ENCODE measurements at places on chromosomes 13 and 19. TPM values are rescaled to one million over a fixed set of nuclear protein-coding genes. Genes with fewer than 3 reads are reported as not detected.

CAPN12 gene
- 1.1 TPM for total RNA-seq

ADGRE1 gene
- not detected for total RNA-seq

ZNF606 gene
- 33.3 TPM for total RNA-seq

ZSCAN4 gene
- not detected for total RNA-seq

DLEU7 gene
- total RNA-seq: 3.9 TPM

MAP3K10 gene
- total RNA-seq: 11.1 TPM

KIR2DL4 gene
- not detected for total RNA-seq

ZNF283 gene
- 22.0 TPM for total RNA-seq

PTGIR gene
- total RNA-seq: 1.9 TPM

GRCh38 chr19:42207767-42208271 is 9.7 kb downstream of the DEDD2 start:
- no peak for DNase-seq

DNA sequence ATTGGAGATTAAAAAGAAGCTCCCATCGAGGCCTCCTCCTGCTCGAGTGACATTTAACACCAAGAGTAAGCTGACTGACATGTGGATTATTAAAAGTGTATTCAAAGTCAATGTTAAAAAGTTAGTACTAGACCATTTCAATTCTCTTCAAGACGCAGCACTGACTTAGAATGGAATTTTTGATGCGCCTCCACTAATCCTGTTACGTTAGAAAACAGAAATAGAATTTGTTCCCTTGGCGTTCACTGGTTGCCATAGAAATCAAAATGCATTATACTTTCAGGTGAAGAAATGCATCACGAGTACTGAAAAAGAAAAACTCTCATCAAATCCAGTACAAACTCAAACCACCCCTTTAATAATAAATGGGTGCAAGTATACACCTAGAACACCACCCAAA is 42.2 kb downstream of the BRD4 start:
- DNase-seq: no peak

DNA sequence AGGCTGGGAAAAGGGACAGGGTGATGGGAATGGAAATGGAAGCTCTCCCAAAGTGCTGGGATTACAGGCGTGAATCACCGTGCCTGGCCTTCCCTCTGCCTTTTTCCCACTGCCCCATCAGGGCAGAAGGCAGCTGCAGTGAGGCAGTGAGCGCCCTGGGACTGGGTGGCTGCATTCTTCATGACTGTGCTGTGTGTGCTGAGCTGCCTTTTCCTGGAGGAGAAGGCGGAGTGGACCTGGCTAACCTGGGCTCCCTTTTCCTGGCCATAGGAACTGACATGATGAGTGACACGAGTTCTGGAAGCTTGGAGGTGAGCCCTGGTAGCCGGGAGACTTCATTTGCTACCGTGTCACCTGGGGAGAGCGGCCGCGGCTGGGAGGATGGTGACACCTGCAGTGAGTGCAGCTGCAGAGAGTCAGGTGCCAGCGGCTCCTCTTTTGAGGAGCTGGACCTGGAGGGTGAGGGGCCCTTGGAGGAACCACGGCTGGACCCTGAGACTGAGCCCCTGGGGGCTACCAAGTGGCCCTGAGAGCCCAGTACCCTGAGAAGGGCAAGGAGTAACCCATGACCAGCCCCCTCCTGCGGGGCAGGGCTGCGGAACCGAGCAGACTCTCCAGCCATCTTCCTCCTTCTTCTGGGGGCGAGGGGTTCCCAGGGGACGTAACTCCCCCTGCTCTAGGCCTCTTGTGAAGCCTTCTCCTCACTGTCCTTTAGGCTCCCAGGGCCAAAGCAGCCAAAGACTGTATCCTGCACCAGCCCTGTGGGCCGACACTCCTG is 26.3 kb upstream of the ZNF492 start:
- no peak for DNase-seq

- DNase-seq: no peak
These were observed 1.1 kb upstream of the GTF3A start for GRCh38 chr13:27423333-27423732.

DNA sequence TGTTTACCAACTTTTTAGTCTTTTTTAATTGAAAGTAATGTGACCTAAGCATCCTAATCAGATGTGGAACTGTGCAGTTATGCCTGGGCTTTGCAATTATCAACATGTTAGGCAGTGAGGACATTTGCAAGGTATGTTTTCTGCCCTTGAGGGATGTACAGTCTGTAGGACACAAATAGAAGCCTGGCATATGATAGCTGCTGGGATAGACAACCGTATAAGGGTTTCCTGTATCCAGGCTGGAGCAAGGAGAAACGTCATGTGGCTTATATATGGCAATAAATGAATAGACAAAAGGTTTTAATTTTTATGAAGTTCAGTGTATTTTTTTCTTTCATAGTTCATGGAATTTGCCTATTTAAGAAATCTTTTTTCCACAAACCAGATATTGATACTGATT is 2.0 kb upstream of the VPS36 start:
- DNase-seq: no peak

DNA sequence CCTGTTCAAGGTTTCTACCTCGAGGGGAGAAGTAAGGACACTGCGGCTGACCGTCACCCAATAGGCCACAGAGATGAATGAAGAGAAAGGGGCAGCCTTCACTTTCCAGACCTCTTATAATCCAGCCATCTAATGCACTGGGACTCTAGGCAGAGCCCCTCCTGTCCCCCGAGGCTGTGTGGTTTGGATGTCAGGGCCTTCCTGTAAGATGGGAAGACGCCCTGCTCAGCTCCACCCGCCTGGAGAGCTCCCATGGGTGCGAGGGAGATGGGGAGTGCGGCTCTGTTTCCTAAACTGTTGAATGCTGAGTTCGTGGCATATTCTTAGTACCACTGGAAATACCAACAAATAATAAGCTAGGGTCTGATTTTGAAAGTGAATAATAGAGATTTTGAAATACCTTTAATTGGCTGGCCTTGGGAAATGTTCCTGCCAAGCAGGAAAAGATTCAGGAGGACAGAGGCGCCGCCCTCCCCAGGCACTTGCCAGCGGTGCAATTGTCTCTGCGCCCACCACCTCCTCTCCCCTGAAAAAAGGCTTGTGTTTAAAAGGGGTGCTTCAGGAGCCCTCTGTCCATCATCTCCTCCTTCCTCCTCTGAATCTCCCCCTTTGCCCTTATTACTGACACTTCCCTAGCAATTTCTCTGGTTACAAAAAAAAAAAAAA is 85.4 kb upstream of the GPR183 start:
- DNase-seq: no peak

GRCh38 chr19:46351241-46352041 is 4.6 kb downstream of the PPP5C start:
- no peak for DNase-seq

- no peak for DNase-seq
These were observed 872 bp downstream of the FARSA start for GRCh38 chr19:12932392-12933286.

DNA sequence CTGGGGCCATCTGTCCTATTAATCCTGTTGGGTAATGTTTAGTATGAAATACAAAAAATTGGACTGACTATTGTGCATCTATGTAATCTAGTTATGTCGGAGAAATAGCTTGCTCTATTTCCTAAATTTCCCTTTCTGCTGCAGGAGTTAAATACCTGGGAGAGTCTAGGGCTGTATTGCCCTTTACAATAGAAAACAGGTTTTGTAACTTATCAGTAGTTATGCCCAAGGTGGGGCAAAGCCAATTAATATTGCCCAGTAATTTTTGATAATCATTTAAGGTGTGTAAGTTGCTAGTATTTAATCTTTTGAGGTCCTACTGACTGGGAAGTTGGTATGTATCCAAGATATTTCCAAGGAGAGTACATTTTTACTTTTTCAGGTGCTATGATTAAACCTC is 838.1 kb downstream of the DACH1 start:
- DNase-seq: no peak

GRCh38 chr13:64505336-64505910 is 2724.7 kb downstream of the PCDH9 start:
- DNase-seq: no peak

- DNase-seq: peak; percentile 69
These were observed 5.1 kb upstream of the MKNK2 start for GRCh38 chr19:2055931-2056836.

DNA sequence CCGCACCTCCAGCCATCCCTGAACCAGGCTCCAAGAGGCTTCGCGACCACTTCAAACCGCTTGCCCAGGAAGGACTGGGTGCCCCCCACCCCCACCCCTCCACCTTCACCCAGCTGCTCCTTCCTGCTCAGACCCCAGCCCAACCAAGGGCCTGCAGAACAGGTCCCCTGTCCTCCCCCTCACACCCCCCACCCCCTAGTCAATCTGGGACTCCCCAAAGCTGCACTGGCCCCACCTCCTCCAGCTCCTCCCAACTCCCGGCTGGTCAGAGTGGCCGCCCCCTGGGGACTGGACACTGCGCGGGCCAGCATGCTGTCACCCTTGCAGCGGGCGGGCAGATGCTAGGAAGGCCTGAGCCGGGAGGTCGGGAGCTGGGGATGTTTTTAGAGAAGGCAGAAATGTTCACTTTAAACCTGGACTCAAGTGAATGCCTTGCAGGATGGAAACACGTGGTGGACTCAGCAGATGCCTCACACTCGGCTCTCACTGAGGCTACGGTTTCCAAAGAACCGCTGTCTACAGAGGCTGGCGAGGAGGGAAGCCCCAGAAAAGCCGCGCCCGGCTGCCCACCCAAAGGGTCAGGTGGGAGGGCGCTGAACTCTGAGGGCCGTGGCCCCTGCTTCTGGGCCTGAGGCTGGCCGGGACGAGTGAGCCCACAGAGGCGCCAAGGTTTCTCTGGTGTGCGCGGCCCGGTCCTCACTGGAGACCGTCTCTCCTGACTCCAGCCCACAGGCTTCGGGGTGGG is 8.0 kb downstream of the RPL36 start:
- DNase-seq: no peak

DNA sequence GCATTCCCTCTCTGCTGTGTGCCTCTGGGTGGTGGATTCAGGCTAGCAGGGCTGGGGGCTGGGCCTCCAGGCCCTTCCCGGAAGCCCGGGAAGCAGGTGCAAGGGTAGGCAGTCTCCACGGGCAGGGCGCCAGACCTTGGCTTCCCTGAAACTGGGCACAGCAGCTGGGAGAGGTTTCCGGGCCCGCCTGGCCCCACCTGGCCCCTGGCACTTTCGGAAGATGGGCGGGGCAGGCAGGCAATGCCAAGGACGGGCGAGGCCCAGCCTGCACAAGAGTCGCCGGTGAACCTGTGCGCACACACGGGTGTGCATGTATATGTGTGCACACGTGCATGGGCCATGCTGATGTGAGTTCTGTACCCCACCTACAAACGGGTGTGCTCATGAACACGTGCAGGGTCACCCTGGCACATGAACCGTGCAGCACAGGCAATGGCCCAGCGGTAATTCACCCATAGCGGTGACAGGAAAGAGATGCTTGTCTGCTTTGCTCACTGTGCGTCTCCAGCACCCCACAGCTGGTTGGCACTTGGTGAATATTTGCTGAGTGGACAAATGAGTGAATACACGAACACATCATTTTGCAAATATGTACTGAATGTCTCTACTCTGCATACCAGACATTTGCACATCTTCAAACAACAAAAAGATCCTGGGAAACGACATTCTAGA is 15.3 kb downstream of the GADD45B start:
- no peak for DNase-seq

- no peak for DNase-seq
These were observed 217.5 kb downstream of the ABCC4 start for GRCh38 chr13:95083758-95084157.

- DNase-seq: no peak
These were observed 58.0 kb downstream of the TGDS start for GRCh38 chr13:94537740-94538630.

- DNase-seq: no peak
These were observed 54.1 kb downstream of the ABCC4 start for GRCh38 chr13:95247171-95247570.

DNA sequence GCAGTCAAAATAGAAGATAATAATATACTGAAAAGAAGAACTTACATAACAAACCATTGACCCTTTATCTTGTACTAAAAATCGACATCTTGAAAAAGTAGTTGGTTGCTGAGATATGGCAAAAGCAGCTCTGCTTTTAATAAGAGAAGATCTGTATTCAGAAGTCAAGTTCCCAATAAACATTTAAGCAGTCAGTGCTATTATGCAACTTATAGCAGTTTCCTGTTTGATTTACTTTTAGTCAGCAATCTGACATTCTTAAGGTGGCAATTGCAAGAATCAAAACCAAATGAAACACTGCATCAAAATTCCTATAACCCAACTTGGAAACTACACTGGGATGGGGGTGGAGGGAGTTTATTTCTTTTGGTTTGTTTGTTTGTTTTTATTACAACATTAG is 165.5 kb downstream of the TBC1D4 start:
- no peak for DNase-seq

DNA sequence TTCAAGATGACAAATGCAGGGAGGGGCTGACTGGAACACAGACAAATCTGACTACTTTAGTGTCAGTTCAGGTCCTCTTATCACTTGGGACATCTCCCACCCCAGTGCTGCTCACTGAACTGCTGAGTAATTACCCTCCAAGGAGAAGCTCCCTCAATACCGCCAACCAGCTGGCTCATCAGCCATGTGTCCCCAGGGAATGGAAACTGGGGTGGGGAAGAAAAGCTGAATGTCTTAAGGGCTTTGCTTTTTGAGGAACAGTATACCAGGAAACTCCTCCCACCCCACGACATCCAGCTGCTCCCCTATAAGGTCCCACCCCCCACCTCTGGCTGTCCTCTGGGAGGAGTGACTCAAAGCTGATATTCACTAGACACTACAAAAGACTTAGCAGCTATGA is 2.0 kb downstream of the ZNF823 start:
- no peak for DNase-seq

DNA sequence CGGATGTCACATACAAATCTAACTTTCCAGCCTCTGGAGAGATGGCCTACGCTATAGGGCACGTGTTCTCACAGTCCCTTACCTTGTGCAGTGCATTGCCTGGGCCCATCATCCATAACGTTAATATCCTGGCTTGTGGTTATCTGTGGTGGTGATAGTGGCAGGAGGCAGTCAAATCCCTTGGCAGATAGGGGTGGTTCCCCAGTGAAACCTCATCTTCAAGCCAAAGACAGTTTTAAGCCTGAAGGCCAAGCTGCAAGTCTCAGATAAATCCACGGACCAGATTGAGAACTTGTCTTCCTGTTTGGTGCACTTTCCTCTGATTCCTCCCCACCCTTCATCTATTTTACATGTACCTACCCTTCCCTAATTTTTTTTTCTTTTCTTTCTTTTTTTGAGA is 4.3 kb upstream of the FBXO17 start:
- DNase-seq: no peak

- DNase-seq: no peak
These were observed 214.1 kb downstream of the KATNAL1 start for GRCh38 chr13:30093236-30093635.

GRCh38 chr13:59790626-59791025 is 373.1 kb downstream of the DIAPH3 start:
- no peak for DNase-seq

- no peak for DNase-seq
These were observed 253.8 kb downstream of the KLF12 start for GRCh38 chr13:73880365-73880764.

- no peak for DNase-seq
These were observed 1.4 kb upstream of the BCL3 start for GRCh38 chr19:44746946-44747738.

- no peak for DNase-seq
These were observed 8.1 kb downstream of the SULT2B1 start for GRCh38 chr19:48560095-48560530.
